ENCODE measurements at places on chromosomes 16 and 17.

GRCh38 chr17:43860927-43861622 lies 14.1 kb downstream of the CD300LG start:
- DNase-seq, result peak; percentile 9

DNA sequence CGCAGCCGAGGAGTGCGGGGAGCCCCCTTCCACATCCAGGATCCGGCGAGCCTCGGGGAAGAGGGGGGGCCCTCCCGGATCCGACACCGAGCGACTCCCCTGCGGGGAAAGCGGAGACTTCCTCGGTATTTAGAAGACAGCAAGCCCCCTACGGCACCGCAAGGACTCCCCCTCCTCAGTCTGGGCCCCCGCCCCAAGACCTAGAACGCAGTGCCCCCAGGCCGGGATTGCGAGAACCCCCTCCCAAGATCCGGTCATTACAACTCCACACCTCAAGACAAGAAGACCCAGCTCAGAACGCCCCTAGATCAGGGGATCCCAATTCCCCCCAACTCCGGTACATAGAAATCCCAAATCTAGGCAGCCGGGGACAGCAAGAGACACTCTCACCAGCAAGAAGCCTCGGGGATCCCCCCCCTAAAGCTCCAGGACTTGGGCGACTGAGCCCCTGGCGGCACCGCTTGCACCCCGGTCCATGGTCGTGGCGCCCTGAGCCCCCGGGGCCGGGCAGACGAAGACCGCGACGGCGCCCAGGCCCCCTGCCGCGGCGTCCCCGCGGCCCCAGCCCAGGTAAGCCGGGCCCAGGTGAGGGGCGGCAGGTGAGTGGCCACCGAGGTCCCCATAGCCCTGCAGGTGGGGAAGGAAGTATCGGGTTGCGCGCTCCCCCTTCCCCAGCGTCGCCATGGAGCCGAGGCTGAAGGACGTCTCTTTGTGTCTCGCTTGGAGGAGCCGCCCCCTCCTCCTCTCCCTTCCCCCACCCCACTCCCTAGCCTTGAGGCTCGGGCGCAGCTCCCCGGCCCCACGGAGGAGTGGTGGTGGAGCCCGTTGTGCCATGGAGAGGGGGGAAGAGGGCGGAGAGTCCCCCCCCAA lies 641 bp downstream of the SBK1 start:
- DNase-seq, result peak; percentile 27

GRCh38 chr17:58052945-58053715 lies 30.1 kb upstream of the DYNLL2 start:
- no peak for DNase-seq

- DNase-seq, result no peak
These were observed 33.5 kb downstream of the SRL start for GRCh38 chr16:4208341-4208751.

- DNase-seq, result no peak
These were observed 916 bp downstream of the E2F4 start for GRCh38 chr16:67192781-67193361.

GRCh38 chr17:40560592-40561293 lies 4.5 kb downstream of the CCR7 start:
- DNase-seq, result no peak

GRCh38 chr17:70169709-70170597 lies 621 bp downstream of the KCNJ2 start:
- no peak for DNase-seq

DNA sequence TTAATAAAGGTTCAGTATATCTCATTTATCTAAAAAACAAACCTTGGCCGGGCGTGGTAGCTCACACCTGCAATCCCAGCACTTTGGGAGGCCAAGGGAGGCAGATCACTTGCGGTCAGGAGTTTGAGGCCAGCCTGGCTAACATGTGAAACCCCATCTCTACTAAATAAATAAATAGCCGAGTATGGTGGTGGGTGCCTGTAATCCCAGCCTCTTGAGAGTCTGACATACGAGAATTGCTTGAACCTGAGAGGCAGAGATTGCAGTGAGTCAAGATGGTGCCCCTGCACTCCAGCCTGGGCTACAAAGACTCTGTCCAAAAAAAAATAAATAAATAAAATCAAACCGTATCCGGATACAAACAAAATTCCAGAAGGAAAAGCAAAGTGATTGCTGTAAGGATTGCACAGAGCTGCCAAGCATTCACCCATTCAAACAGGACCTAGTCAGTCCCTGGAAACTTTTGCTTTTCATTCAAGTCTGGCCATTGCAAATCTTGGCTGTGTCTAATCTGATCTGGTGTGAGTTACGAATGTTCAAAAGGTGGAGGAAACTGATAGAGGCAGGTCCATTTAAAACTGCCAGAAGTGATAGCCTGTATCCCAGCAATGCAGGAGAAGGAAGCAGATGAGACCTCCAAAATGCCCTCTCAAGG lies 102.5 kb upstream of the CLEC3A start:
- DNase-seq, result no peak

DNA sequence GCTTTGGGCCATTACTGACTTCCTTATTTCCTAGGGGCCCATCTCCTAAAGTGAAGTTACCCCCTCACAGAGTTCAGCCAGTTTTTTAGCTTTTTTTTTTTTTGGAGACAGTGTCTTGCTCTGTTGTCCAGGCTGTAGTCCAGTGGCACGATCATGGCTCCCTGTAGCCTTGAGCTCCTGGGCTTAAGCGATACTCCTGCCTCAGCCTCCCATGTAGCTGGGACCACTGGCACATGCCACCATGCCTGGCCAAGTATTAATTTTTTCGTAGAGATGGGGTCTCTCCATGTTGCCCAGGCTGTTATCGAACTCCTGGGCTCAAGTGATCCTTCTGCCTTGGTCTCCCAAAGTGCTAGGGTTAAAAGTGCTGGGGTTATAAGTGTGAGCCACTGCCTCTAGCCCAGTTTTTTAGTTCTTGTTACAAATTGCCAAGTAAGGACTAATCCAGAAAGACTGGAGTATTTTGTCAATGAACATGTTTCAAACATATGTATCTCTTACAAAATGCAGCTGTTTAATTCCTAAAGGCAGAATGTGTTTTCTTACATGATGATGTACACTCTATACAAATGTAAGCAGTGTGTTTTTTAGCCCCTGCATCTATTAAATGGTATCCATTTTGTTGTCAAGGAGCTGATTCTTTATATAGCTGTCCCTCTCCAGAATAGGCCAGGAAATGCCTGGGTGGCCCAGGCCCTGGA lies 49.1 kb upstream of the IL34 start:
- no peak for DNase-seq

GRCh38 chr17:46822388-46822921 lies 4.0 kb upstream of the WNT3 start:
- no peak for DNase-seq

DNA sequence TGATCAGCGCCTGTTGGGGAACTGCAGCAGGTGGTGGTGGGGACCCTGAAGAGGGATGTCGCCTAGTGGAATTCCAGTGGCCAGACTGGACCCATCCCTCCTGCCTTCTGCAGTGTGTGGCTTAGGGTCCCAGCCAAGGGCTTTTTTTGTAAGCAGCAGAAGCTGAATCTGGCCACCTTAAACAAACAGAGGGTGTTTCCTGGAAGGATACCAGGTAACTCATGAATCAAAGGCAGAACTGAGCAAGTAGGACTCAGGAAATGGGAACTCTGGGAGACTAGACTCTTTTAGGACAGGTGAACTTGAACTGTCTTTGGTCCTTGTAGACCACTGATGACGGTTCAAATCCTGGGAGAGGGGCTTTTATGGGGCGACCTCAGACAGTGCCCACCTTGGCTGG lies 124.0 kb downstream of the ABCC6 start:
- no peak for DNase-seq

GRCh38 chr16:53430363-53430762 lies 3.9 kb upstream of the RBL2 start:
- no peak for DNase-seq

DNA sequence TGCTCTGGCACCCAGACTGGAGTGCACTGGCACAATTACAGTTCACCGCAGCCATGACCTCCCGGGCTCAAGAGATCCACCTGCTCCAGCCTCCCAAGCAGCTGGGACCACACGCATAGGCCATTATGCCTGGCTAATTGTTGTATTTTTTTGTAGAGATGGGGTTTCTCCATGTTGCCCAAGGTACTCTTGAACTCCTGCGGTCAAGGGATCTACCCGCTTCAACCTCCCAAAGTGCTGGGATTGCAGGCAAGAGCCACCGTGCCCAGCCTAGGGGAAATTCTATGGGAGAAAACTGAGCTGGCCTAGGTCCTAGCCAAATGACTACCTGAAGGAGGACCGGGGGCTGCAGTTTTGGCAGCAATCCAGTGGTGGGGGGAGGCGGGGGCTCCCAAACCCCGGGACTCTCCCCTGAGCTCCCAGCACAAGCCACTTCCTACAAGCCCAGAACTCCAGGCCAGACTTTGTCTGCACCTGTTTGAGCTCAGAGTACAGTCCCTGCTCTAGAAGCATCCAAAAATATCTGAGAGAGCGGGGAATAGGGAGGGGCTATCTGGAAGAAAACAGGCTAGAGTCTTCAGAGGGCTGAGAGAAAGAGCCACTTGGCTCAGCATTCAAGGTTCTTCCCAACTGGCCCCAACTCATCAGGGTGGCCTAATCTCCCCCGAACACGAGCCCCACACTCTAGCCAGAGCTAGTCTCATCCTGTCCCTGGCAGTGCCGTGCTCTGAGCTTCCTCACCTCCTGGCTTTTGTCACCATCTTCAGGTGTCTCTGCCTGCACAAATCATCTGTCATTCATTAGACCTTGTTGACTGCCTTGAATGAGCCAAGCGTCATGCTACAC lies 9.1 kb downstream of the SRL start:
- no peak for DNase-seq

DNA sequence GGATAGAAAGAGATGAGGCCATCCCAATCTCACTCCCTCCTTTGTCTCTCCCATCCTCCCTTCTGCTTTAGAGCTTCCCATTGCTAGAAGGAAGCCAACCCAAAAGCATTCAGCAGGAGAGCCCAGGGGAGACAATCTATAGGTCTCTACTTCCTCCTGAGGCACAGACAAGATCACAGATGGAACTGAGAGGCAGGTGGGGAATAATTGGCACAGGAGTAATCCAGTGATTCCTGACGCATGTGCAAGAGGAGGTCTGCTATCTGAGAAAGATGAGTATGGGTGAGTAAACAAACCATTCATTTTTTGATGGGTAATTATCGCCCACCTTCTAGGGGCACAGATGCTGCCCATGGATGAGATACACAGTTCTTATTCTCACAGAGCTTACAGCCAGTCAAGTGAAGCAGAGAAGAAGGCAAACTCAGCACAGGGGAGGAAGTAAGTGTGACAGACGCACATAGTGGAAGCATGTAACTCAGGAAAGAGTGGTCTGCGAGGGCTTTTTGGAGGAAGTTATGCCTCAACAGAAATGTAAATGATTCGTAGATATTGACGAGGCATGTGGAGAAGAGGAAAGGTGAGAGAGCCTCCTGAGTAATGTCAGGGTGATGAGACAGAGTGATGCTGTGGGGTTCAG lies 88.9 kb upstream of the HLF start:
- DNase-seq, result no peak

- DNase-seq, result no peak
These were observed 93.8 kb upstream of the RPRML start for GRCh38 chr17:47072886-47073285.

GRCh38 chr17:71427801-71428200 lies 693.0 kb upstream of the SOX9 start:
- no peak for DNase-seq

DNA sequence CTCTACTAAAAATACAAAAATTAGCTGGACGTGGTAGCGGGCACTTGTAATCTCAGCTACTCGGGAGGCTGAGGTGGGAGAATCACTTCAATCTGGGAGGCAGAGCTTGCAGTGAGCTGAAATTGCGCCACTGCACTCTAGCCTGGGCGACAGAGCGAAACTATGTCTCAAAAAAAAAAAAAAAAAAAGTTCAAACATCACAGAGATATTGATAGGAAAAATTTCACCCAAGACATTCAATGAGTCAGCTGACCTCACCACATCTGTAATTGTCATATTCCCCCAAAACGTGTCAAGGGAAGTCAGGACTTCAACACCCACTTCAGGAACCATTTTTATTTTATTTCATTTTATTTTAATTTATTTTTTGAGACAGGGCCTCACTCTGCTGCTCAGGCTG lies 8.0 kb upstream of the PRSS27 start:
- no peak for DNase-seq

DNA sequence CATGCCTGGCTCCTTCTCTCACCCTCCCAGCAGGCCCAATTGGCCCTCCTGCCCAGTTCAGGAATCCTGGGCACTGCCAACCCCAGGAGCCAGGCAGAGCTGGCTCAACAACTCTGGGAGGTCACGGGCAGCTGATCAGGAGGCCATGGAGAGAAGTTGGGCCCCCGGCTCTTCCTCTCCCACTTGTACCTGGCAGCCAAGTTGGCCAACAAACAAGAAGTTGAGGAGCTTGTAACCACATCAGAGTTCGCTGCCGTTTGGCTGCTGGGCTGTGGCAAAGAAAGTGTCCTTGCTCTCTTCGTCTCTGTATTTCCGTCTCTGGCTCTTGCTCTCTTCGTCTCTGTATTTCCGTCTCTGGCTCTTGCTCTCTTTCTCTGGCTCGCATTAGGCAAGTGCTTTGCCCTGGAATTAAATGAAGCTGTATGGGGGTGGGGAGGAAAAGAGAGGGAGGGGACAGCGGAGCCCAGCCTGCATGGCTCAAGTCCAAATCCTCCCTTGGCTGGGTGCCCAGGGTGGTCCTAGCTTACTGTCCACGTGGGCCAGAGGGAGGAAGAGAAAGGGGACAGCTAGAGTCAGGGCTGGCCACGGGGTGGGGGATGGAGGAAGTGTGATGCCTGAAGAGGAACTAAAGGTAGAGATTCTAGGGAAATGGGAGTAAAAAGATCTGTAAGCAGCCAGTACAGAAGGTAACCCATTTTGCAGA lies 7.8 kb upstream of the TMEM132E start:
- DNase-seq, result no peak

DNA sequence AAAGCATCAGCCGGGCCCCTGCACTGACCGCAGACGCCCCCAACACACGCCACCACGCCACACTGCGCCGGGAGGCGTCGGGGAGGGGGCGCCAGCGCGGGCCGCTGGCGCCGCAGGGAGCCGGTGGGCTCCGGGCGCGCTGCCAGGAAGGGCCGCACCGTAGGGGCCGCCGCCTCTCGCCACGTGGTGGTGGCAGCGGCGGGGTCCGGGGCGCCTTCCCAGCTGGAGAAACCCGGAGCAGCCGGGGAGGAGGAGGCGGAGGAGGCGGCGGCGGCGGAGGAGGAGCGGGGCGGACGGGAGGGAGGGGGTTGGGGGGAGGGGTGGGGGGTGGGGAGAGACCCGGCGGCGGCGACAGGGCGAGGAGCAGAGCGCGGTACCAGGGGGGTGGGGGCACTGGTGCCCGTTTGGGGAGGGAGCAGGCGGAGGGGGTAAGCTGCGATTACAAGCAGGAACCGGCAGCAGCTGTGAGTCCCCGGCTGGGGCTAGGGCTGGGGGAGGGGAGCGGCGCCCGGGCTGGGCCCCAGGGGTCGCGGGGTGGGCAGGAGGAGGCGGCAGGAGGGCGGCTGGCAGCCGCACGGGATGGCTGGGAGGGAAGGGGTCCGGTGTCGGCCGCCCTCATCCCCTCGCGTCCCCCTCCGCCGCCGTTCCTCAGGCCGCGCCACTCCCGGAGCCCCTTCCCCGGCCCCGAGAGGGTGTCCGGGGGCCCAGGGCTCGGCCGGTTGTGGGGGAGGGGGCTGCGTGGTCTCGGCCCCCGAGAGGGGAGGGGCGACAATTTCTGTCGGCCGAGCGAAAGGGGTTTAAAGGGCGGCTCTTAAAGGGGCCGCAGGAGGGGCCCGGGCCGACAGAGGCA lies at the start of gene TBKBP1:
TBKBP1 (plus strand) TSS at position 431 of the 850 bp plus-strand sequence. CDS start 1,952 bp downstream, outside the sequence.
- peak; percentile 48 for DNase-seq
